ENCODE measurements at places on chromosomes 1 and 21.

- DNase-seq = no peak
Measured at GRCh38 chr21:32826329-32827167, 55.0 kb upstream of the PAXBP1 start.

DNA sequence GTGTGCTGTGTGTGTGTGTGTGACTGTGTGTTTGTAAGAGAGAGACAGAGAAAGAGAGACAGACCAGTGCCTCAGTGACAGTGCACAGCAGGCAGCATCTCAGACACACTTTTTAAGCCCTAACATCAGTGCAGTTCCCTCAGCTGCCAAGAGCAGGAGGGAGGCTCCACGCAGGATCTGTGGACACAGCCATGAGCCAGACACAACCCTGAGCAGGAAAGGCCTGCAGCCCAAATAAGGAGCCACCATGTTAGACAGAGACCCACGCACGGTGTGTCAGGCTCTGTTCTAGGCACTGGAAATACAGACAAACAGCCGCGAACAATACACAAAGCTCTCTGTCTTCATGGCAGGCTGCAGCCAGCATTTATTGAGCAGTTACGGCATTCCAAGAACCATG lies 445.5 kb downstream of the MATN1 start:
- DNase-seq = no peak

GRCh38 chr1:153544453-153545066 lies 1.0 kb downstream of the S100A4 start:
- no peak for DNase-seq

- no peak for DNase-seq
Measured at GRCh38 chr1:45769261-45769932, 18.9 kb upstream of the IPP start.

GRCh38 chr1:97247196-97247595 lies 525.6 kb downstream of the PTBP2 start:
- no peak for DNase-seq

DNA sequence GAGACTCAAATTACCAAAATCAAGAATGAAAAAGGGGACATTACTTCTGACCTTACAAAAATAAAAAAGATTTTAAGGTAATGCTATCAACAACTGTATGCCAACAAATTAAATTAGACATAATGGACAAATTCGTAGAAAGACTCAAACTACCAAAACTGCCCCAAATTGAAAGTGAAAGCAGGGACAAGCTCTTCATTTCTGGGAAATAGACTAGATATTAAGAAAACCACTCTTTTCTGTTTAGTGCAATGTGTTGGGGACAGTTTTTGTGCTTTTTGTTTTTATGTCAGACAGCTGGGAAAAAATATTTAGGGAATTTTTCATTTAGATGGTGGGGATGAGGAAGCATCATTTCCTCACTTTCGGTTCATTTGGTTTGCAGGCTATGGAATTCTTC lies 4.9 kb upstream of the GBP1 start:
- no peak for DNase-seq

DNA sequence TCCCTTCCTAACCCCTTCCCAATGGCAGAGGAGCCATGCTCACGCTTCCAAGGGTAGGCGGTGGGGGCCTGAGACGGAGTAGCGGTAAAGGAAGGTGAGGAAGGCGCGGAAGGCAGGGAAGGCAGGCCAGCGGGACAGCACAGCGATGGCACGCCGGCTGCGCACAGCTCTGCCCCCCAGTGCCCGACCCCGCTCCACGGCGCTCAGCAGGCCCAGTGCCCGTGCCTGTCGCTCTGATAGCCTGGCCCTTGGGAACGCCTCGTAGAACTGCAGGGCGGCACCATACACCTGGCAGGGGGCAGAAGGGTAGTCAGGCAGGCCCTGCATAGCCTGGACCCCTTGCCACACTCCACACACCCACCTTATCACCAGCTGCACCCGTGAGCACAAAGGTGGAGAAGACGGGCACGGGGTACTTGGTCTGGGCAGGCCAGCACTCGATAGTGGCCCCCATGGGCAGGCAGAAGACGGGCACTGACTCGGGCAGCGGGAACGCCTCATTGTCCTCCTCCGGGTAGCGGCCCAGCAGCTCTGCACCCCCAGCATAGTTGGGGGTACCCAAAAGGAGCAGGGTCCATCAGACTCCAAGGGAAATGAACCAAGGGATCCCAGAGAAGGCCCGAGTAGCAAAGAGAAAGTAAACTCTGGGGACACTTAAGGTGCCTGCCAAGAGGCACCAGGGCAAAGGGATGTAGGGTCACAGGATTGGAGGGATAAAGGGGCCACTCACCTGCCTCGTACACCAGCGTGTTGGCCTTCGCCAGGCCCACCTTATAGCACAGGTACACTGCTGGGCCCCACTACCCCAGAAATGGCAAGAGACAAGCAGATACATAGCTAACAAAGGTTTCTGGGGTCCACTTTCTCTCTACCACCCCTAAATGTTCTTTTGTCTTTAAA lies 4.4 kb downstream of the DENND4B start:
- DNase-seq = no peak

GRCh38 chr1:178412400-178412770 lies 84.4 kb downstream of the CLEC20A start:
- no peak for DNase-seq

- no peak for DNase-seq
Measured at GRCh38 chr21:26900980-26901379, 55.8 kb upstream of the ADAMTS1 start.

- DNase-seq = no peak
Measured at GRCh38 chr1:81313289-81313688, 487.4 kb upstream of the ADGRL2 start.

DNA sequence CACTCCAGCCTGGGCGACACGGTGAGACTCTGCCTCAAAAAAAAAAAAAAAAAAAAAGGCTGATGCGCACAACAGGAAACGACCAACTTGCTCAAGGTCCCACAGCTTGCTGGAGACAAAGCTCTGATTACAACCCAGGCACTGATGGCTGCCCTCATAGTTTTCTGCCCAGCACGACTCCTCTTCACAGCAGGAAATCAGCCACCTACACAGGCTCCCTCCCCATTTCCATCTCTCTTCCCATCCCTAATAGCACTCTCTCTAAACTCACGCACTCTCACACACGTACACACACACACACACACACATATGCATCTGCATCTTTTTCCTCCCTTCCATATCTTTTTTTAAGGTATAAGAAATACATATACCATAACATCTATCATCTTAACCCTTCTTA lies 153.5 kb upstream of the SOD1 start:
- DNase-seq = no peak

DNA sequence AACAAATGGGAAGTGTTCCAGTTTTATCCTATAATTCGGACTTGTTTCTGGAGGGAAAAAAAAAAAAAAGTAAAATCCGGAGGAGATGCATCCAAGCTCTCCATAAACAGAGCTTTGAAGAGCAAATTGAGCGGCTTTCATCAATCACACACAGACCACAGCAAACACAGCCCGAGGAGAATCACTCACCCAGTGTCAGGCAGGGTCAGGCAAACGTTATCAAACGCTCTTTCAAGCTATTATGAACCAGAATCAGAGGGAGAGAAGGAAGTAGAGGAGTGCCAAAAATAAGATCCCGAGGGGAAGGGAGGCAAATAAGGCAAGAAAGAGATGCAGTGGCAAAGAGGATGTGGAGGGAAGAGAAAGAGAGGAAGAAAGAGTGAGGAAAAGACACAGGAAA lies 188.3 kb upstream of the CAMK1G start:
- DNase-seq = no peak

Data from effector CD8-positive, alpha-beta T cell (primary cell).